HCT116 (cell line): ENCODE measurements at places on chromosomes 11 and 22. TPM values are rescaled to one million over a fixed set of nuclear protein-coding genes. Genes with fewer than 3 reads are reported as not detected.

The ARVCF gene
- 42.8 TPM for total RNA-seq

The MUC2 gene
- 0.47 TPM for total RNA-seq

- no peak for DNase-seq
Measured at GRCh38 chr11:110409174-110409573, 20.6 kb upstream of the FDX1 start.

The MAPK12 gene
- 86.7 TPM for total RNA-seq

DNA sequence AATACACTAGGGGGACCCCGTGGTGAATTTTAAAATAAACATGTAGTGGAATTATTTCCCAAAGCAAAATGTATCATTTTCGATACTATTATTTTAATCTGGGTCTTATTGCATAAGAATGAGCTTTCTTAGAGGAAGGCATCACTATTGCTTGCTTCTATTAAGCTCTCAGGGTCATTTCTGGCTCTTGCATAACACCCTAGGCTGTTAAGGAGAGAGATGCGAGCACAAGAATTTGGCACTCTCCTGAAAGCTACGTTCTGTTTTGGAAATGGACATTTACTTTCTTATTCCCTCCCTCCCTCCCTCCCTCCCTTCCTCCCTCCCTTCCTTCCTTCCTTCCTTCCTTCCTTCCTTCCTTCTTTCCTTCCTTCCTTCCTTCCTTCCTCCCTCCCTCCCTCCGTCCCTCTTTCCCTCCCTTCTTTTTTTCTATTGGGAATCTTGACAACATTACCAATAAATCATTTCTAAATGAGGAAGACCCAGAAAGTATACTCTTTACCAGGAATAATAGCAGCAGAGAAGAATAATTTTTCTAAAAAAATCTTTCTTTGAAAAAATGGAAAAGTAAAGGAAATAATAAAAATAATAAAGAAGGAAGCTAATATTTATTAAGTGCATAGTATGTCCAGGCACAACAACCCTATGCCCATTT is 83.6 kb upstream of the BDNF start:
- DNase-seq, result no peak

The TOP3B gene
- 50.1 TPM for total RNA-seq

The AGBL2 gene
- not detected for total RNA-seq

- DNase-seq, result no peak
Measured at GRCh38 chr22:46079861-46080821, 70.2 kb upstream of the PPARA start.

The SSTR3 gene
- not detected for total RNA-seq

- no peak for DNase-seq
Measured at GRCh38 chr22:24977370-24978221, 25.1 kb downstream of the KIAA1671 start.

DNA sequence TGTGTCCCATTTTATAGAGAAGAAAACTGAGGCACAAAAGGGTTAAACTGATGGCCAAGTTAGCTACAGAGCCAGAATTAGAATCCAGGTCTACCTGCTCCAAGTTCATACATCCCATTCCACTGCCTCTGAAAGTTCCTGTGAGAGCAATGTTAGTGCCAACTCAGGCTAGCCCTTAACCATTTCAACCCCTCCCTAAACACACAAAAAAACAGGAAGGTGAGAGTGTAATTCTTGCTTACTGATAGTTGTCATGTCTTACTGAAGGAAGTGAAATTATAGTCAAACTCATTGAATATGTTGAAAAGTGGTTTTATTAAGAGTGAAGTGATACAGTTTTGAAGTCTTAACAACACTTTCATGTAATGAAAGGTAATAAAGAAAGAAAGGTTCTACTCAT is 2.9 kb upstream of the E2F8 start:
- no peak for DNase-seq
